ENCODE measurements at places on chromosomes 12 and 14.

- DNase-seq = no peak
These were observed 22.1 kb downstream of the ATP6V0A2 start for GRCh38 chr12:123734268-123734667.

GRCh38 chr12:102753802-102754201 is 163.2 kb downstream of the PAH start:
- no peak for DNase-seq

DNA sequence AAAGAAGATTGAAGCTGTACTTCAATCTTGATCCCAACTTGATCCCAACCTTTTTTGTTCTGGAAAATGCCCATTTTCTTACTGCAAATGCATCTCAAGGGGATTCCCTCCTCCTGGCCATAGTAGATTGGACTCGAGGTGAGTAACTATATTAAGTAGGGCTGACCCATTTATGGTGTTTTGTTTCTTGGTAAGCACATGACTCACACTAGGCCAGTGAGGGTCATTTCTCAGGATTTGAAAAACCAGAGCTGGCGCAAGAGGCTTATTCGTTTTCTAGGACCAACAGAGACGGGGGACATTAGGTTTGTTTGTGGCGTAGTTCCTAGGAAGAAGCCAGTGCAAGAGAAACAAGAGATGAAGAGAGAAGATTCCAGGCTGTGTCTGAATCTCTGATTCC is 51.4 kb downstream of the MRPL42 start:
- no peak for DNase-seq

- no peak for DNase-seq
These were observed 37.5 kb downstream of the PRORP start for GRCh38 chr14:35159742-35160409.

- DNase-seq = no peak
These were observed 145.2 kb downstream of the ADAMTS20 start for GRCh38 chr12:43406801-43407200.

GRCh38 chr14:100823413-100824080 is 2.4 kb upstream of the MEG3 start:
- DNase-seq = no peak

- no peak for DNase-seq
These were observed 1300.5 kb downstream of the TMEM121 start for GRCh38 chr14:106826833-106827369.

DNA sequence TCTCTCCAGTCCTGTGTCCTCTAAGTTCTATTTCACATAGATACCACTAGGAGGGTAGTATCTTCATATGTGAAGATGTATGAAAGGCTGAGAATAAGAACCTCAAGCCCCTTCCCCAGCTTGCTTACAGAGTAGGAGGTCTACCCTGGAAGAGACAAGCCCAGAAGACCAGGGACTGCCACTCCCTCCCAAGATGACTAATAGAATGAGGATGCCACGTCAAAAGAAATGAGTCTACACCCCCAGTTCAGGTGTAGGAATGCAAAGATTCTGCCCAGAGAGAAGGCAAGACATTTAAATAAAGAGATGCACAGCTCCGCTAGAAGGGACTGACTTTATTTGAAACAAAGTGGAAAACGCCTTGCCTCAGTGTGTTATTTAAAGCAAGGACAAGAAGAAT is 1006.0 kb upstream of the USP15 start:
- no peak for DNase-seq

- DNase-seq = peak; percentile 40
These were observed 23.8 kb upstream of the STK38L start for GRCh38 chr12:27220055-27220987.

- peak; percentile 21 for DNase-seq
These were observed 452.7 kb upstream of the PDE3A start for GRCh38 chr12:19915392-19916195.

- DNase-seq = no peak
These were observed 40.7 kb downstream of the GALNT9 start for GRCh38 chr12:132288516-132289215.

DNA sequence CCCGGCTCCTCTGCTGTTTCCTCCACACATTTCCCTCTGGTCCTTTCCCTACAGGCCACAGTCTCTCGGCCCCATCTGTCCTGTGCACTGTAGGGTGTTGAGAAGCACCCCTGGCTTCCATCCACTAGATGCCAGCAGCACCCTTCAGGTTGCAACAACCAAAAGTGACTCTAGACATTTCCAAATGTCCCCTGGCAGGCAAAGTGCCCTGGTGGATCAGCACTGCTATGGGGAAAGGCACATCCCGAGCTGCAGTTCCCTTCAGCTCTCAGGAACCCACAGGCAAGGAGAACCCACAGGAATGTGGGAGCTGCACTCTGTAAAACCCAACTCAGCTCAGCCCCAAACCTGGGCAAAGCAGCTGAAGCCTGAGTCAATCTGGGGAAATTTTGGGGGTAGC is 77.0 kb downstream of the RBM19 start:
- DNase-seq = no peak

DNA sequence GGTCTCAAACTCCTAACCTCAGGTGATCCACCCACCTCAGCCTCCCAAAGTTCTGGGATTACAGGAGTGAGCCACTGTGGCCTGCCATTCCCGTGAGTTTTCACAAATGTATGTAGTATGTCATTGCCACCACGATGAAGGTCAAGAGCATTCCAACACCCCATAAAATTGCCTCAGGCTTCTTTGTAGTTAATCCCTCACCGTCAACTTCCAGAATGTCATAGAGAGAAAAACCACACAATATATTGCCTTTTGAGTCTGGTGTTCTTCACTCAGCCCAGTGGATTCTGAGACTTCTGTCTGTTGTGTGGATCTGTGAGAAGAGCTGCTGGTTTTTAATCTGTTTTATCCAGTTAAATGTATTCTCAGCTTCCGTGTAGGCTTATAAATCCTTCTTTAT is 12.6 kb upstream of the CFAP251 start:
- no peak for DNase-seq

DNA sequence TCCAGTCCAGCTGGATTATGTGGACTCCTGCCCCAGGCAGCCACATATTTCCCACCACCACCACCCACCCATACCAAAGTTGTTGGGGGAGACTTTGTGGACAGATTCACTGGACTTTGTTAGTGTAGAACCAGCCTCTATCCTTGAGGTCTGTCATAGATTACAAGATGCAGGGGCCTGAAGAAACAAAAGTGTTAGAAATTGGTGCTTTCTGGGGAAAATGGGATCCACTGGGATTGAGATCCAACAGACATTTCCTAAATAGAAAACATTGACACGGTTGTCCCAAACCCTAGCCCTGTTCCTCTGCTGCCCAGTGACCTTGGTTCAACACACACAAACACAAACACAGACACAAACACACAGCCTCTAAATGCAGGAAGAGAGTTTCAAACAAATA is 36.6 kb upstream of the TBX5 start:
- no peak for DNase-seq

DNA sequence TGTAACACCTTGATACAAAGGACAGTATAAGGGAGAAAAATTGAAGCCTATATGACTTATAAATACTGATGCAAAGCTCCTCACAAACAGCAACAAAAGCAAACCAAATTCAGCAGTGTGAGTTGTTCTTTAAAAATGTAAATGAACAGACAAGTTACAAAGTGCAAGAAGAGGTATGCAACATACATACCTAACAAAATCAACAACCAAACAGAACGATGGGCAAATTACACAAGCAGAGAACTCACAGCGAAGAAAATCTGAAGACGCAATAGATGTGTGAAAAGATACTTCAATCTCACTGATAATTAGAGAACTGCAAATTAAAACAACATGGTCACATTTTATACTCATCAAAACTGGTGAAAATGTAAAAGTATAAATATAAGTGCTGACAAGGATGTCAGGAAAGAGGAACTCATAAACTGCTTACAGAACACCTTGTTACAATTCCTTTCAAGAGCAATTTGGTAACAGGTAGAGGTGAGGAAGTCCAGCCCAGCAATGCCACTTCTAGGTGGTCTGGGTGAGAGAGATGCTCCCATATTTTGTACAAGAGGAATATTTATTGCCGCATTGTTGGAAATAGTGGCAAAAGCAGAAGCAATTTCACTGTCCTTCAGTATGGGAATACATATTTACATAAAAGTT is 47.3 kb downstream of the CORO1C start:
- DNase-seq = no peak

GRCh38 chr12:32273063-32273522 is 126.3 kb upstream of the FGD4 start:
- DNase-seq = peak; percentile 47

DNA sequence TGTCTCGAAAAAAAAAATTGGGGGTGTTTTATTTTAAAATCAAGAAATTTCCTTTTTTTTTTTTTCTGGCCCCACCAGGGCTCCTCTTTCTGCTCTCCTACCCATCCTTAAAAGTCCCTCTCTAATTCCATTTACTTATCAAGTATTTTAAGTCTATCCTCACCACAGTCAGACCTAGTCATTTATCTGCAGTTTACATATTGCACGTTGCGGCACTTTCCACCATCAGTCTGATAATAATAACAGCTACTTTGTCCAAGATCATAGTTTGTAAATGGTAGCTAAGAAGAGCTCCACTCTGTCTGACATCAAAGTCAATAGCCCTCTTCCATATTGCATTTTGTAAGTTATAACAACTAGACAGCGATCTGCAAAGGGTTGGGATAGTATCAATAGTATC is 23.6 kb upstream of the CAND1 start:
- no peak for DNase-seq

GRCh38 chr14:73802431-73803188 is 49.0 kb upstream of the PTGR2 start:
- no peak for DNase-seq

DNA sequence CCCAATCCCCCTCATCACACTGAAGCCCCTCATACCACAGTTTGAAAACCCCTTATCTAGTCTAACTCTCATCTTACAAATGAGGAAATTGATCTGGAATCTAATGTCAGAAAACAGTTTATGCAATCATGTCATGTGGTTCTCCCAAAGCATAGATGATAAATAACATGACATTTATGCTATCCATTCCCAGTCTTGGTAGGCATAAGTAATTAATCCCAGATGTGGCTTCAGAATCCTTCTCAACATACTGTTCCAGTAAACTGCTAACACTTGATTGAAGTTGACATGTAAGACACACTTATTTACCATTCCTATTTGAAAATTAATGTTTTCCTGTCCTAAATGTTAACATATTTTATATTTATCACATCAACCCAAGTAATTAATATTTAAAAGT is 168.7 kb downstream of the GALC start:
- DNase-seq = no peak

GRCh38 chr12:125382926-125383325 is 317.7 kb downstream of the AACS start:
- DNase-seq = no peak

- no peak for DNase-seq
These were observed 48.6 kb upstream of the STAC3 start for GRCh38 chr12:57299514-57300016.

GRCh38 chr12:77795699-77796098 is 35.0 kb upstream of the NAV3 start:
- no peak for DNase-seq
